Esophagus squamous epithelium (tissue), 5 donors: ENCODE measurements at places on chromosomes 11 and 22. TPM values are rescaled to one million over a fixed set of nuclear protein-coding genes. Genes with fewer than 3 reads are reported as not detected.

- no peak for DNase-seq
Observed at GRCh38 chr11:57788703-57789088, 27.1 kb downstream of the CTNND1 start.

GRCh38 chr11:69674267-69674885, 777 bp downstream of the LTO1 start:
- DNase-seq, result no peak

The C11orf87 gene
- total RNA-seq, result not detected

GRCh38 chr11:1933416-1934334, 13.5 kb upstream of the MRPL23 start:
- DNase-seq, result no peak

GRCh38 chr11:819943-820649, 1.4 kb downstream of the PNPLA2 start:
- peak; percentile 74 for DNase-seq

The OR8B8 gene
- not detected for total RNA-seq

DNA sequence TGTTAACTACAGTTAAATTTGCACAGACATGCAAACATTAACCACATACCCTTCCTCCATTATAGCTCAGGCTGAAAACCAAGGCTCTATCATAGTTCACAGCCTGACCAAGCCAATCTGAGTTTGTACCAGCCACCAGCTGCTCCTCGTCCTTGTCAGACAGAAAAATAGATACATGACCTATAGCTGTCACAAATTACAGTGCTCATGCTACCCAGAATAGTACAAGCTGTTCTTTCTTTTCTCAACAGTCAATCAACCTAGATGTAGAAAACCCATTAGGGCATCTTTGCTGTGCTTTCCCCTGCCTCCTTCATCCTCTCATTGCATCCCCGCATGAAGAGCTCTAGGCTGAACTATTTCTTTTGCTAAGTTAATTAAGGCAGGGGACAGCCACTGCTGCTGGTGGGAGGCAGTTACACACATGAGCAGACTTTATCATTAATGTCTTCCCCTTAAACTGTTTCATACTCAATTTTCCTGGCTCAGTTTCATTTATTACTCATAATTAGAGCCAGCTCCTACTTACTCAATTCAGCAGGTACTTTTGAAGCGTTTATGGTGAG, 148.3 kb downstream of the TRPC6 start:
- no peak for DNase-seq

- no peak for DNase-seq
Observed at GRCh38 chr11:20157728-20158127, 2.5 kb downstream of the DBX1 start.

DNA sequence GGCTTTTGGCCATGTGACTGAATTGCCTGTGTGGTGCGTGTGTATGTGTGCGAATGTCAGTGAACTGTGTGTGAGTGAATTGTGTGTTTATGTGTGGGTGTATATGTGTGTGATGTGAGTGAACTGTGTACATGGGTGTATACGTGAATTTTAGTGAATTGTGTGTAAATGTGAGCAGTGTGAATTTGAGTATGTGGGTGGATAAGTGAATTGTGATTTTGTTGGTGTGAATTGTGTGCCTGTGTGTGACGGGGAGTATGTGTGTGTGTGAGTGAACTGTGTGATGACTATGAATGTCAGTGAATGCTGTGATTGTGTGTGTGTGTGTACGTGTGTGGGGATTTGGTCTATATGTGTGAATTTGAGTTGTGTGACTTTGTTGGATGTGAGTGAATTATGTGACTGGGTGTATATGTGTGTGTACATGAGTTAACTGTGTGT, 3.5 kb downstream of the DDTL start:
- no peak for DNase-seq
